CD4-positive, alpha-beta T cell treated with Interleukin-1 beta for 1 hour (primary cell): ENCODE measurements at places on chromosomes 4 and X.

DNA sequence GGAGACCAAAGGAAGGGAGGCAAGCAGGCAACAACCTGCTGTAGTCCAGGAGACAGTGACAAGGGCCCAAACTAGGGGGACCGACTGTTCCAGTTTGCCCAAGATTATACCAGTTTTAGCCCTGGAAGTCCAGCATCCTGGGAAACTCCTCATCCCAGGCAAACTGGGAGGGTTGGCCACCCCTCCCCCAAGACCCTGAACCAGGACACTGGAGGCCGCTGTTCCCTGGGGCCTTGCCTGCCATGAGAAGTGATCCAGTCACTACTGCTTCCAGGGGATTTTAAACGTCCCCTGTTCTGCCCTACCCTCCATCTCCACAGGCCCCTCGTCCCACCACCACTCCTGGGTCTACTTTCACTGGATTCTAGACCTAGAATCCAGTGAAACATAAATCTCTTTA lies 4.3 kb upstream of the DGAT2L6 start:
- DNase-seq: no peak

DNA sequence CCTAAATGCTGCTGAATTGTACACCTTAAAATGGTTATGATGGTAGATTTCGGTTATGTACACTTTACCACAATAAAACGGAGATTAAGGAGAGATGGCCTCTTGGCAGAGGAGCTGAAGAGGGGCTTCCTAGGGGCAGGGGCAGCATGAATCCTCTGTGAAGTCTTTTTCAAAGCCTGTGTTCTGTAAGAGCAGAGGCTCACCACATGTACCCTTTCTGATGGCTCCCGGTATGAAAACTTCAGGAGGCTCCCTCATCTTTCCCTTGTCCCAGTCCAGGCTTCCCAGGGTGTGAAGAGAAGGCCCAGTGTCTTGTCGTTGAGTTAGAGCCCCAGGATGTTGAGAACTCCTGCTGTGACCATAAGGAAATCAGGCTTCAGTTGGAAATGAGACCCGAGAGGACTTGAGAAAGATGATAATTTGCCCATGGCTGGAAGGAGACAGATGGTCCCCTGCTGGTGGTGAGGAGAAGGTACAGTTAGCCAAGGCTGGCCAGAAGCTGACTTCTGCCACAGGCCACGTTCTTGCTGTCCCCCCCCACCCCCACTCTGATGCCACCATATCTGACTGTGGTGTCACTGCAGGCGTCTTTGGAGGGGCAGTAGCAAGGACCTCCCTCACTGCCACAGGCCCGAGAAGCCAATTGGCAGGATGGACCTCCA lies 31.8 kb upstream of the MTM1 start:
- DNase-seq: no peak

GRCh38 chrX:69959712-69960111 lies 90.0 kb downstream of the AWAT2 start:
- DNase-seq: no peak

GRCh38 chrX:43716696-43717095 lies 60.6 kb downstream of the MAOA start:
- no peak for DNase-seq

DNA sequence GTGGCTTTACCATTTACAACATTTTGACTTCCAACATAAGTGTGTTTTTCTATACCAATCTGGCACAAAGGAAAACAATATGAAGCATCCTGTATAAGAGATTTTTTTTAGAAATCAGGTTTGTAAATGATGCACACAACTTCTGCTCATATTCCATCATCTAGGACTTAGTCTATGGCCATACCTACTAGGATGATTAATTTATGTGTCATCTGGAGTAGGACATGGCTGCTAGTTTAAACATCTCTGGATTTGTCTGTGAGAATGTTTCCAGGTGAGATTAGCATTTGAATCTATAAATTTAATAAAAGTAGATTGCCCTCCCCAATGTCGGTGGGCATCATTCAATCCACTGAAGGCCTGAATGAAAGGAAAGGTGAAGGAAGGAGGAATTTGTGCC lies 682.8 kb upstream of the GRID2 start:
- no peak for DNase-seq

DNA sequence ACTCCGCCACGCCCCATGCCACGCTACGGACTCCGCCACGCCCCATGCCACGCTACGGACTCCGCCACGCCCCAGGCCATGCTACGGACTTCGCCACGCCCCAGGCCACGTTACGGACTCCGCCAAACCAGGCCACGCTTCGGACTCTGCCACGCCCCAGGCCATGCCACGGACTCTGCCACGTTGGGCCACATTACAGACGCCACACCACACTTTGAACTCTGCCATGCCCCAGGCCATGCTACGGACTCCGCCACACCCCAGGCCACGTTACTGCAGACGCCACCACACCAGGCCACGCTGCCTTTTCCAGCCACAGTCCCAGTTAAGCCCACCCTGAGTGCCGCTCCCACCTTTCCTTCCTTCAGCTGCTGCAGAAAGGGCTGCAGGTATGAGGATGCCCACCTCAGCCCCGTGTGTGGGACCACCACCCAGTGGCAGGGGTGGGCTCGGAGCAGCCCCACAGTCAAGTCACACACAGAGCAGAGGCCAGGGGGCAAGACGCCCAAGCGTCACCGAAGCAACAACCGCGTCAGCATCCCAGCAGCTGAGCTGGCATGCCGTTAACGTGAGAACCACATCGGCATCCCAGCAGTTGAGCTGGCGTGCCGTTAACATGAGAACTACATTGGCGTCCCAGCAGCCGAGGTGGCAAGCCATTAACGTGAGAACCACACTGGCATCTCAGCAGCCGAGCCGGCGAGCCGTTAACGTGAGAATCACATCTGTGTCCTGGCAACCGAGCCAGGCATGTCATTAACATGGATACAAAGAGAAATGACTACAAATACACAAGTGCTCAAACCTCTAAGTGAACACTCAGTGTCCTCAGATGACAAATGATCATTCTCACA lies 26.4 kb downstream of the GAK start:
- no peak for DNase-seq

GRCh38 chr4:157772907-157773306 lies 399.9 kb downstream of the GASK1B start:
- no peak for DNase-seq

GRCh38 chr4:21898101-21898500 lies 50.5 kb downstream of the KCNIP4 start:
- DNase-seq: no peak

DNA sequence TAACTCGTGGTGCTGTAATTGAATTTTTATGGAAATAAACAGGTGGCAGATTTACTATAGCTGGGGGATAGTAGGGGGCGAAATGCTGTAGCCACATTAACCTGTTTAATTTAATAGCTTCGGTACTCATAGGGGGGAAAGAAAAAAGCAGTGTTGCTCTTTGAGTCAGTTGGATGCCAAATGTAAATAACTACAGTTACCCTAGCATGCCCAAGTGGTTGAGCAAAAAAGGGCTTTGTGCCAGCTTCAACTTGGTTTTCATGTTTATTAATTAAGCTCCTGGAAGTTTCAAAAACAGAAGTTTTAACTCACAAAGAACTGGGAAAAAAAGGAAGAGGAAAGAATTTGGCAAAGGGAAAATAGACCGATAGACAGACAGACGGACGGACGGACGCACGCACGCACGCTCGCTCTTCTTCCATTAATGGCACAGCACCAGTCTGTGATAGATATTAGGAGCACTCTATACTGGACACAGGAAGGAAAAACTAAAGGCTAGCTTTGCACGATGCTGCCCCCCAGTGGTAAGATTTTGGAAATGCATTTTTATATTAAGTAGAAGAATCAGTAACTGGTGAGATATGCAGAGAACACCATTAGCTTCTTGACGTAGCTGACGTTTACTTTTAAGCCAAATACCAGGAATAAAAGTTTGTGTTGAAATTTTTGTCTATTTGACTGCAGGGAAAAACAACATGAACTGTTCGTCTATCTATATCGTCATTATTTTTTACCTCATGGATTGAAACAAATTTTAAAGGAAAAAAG lies 151.8 kb downstream of the SLC7A11 start:
- DNase-seq: peak; percentile 32

DNA sequence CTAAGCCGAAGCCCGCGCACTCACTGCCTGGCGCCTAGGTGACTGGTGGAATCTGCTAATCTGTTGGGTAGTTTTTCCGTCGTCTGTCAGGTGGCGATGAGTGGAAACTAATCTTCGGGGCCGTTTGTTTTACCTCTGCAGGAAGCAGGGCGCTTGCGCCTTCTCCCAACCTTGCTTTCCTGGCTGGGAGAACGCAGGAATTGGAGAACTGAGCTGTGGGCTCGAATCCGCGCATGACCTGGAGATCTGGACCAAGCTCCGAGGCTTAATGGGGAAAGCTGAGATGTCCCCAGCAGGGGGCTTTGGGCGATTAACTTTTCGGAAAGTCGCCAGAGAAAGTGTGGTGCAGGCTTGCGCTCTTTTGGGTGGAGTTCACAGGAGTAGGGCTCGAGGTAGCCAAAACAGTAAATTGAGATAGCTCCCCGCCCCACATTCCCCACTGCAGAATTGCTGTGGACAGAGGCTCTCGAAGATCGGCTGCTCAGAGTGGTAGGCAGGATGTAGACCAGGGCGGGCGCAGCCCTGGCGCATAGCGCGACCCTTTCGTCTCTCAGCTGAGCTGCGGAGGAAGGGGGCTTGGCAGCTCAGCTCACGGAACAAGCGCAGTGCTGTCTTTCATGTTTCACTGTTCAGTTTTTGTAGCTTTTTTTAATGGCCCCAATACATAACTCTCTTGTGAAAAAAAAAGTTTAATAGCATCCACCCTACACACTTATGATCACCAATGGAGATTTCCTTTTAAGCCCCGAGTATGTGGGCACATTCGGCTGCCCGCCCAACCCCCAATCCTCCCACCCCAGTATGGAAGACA lies 2.7 kb upstream of the FGF5 start:
- no peak for DNase-seq

- DNase-seq: no peak
Measured at GRCh38 chrX:84873176-84873575, 130.5 kb upstream of the APOOL start.

DNA sequence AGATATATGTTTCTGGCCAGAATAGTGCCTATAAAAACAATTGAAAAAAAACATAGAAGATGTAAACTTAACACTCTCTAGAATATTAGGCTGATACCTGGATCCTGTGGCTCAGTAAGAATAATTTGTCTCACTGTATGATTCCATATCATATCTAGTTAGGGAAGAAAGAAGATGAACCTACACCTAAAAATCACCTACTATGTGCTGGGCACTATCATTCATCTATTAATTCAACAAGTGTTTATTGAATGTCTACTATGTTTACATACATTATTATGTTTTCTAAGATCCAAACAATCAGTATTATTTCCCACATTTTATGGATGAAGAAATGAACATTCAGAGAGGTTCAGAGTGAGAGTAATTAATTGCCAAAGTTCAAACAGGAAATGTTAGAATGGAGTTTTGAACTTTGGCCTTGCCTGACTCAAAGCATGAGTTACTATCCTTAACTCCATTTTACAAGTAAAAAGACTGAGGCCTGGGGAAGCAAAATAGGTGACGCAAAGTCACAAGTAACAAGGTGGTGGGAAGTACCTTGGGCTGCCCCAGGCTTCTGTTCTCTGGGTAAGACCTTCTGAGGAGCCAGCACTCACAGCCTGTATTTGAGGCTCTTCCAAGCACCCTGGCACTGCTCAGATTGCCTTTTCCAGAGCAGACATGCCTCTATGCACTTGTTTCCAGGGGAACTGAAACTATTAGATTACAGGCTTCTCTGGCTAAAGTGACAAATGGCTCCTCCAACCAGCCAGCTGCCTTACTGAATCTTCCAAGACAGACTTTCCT lies 111.1 kb upstream of the ACSL4 start:
- no peak for DNase-seq

DNA sequence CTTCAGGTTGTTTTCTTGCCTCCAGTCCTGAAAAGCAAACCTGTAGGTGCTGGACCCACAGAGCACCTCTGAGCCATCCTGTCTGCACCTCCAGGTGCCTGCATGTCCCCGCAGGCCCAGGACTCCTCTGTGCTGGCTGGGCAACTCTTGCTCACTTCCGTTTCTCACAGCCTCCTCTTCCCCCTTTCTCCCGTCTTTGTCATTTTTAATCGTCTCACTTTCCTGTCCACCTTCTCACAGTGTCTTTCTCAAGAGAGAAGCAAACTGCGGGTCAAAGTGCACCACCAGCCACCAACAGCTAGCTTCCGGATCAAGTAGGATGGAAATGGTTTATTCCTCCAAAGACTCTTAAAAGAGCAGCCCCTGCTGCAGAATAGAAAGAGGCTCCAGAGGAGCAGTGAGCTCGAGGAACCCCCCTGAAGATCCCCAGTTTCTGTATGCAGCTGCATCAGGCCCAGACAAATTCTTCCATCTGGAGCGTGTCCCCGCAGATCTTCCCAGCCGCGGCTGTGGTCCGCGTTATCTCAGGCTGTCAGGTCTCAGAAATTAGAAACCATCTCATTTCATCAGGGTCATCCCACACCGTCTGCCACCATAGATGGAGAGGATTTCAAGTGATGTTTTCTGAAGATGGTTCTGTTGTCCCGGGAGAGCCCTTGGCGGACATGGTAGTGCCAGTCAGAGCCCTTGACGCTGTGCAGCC lies 87.7 kb downstream of the FHDC1 start:
- DNase-seq: no peak

DNA sequence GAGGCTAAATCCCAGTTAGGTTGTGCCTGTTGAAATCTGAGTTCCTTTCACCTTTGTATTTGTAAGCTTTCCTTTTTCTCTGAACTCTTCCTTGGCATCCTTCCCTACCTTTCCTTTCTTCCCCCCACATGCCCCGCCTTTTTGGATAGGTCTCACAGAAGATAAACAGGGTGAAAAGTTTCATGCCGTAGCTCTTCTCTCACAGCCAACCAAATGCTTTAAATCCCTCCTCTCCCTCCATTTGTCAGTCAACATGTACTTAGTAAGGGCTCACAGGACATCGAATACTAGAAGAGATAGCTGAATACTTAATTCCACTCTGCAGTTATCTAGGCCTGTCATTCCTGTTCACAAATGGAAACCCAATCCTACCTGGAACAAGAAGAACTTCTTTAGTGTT lies 107.1 kb upstream of the BMPR1B start:
- DNase-seq: no peak

GRCh38 chr4:169098532-169098931 lies 88.5 kb upstream of the CBR4 start:
- no peak for DNase-seq

DNA sequence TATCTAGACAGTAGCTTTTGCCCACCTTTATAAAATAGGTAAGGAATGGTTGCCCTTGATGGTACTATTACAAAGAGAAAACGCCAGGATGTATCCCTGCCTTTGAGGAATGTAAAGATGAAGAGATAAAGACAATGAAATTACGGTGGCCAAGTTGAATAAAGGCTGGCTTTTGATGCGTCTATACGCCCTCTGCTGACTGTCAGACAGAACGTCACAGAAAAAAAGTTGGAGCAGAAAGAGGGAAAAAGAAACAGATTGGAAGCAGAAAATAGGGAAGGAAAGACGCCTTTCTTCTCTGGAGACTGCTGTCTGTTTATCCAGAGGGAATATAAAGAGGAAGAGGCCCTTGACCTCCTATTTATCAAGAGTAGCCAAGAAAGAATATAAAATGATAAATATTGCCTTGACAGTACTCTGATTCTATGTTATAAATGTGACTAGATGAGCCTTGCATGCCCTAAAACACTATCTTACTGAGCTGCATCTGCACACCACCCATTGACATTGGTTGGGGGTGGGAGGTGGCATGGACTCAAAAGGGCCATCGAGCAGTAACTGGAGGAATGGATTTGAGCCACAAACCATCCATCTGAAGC lies 30.6 kb downstream of the PCDH19 start:
- no peak for DNase-seq

GRCh38 chr4:40185830-40186664 lies 10.8 kb upstream of the RHOH start:
- DNase-seq: no peak
